ENCODE measurements at places on chromosomes 1 and 21.
A peak's percentile ranks its signal among the peaks of the same experiment; 100 is the strongest.

GRCh38 chr21:32207406-32207716 lies 71.5 kb downstream of the MIS18A start:
- DNase-seq: no peak

GRCh38 chr1:24505816-24506215 lies 3.2 kb downstream of the RCAN3 start:
- no peak for DNase-seq

GRCh38 chr1:158059984-158060383 lies 66.5 kb downstream of the KIRREL1 start:
- DNase-seq: no peak

DNA sequence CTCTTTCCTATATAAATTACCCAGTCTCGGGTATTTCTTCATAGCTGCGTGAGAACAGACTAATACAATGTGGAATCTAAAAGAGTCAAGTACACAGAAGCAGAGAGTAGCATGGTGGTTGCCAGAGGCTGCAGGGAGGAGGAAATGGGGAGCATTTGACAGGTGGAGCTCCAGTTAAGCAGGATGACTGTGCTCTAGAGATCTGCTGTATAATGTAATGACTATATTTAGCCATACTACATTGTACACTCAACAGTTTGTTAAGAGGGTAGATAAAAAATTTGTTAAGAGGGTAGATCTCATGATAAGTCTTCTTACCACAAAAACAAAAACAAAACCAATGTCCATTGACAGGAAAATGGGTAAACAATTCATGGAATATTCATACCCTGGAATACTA lies 82.1 kb downstream of the MT1HL1 start:
- no peak for DNase-seq

GRCh38 chr1:177122461-177123251 lies 41.9 kb downstream of the ASTN1 start:
- DNase-seq: no peak

GRCh38 chr21:42703965-42704364 lies 50.5 kb downstream of the PDE9A start:
- DNase-seq: no peak

- DNase-seq: no peak
Measured at GRCh38 chr1:24503059-24503751, 569 bp downstream of the RCAN3 start.

GRCh38 chr1:72986591-72987290 lies 704.4 kb upstream of the NEGR1 start:
- no peak for DNase-seq

DNA sequence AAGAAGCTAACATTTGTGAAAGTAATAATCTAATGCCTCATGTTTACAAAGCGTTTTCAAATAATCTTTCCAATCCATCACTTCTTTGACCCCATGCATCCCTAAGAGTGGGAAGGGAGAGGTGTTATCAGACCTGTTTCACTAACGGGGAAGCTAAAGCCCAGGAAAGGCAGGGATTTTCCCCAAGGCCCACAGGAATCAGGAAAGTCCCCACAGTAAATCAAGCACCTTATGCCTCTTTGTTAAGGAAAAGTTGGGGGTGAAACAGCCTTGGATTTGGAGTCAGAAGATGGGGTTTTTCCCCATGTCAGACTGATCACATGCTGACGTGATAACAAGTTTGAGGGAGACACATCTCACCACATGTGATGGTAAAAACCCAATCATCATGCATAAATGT lies 20.0 kb upstream of the ANGPTL7 start:
- no peak for DNase-seq

DNA sequence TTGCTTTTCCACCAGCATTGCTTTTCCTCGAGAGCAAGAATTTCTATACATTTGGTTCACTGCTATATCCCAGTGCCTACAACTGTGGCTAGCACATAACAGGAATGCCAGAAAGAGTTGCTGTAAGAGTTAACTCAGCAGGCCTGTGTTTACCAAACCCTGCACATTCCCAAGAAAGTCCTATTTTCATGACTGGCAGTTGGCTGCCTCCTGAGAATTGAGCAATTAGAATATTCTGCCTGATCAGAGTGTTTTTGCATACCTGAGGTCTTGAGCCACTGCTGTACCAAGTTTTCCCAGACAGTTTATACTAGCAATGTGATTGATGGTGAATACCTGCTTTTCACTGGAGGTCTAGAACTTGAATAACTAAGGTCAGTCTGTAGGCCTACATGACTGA lies 2.7 kb upstream of the GNPAT start:
- DNase-seq: no peak

GRCh38 chr1:198258491-198258890 lies 101.7 kb downstream of the NEK7 start:
- peak; percentile 54 for DNase-seq

DNA sequence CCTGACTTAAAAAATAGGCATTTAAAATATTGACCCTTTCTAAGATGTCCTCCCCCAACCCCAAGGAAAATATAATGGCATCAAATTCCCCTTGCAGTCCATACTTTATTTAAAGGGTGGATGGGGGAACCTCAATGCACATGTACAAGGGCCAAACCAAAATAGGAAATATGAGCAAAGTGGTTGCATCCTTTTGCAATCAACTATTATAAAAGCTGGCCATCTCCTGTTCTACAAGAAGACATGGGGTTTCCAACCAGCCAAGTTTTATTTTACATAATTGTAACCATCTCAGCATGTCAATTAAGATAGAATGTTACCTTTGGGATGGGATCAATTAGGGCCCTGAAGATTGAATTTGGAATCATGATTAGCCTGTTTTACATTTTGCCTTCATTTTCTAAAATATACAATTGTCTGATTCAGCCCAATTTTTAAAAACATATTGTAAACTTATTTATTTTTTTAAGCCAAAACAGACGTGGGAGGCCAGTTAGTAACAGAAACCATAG lies 146.7 kb upstream of the NFIA start:
- no peak for DNase-seq

GRCh38 chr1:115210302-115210711 lies 121.0 kb upstream of the TSPAN2 start:
- peak; percentile 42 for DNase-seq

DNA sequence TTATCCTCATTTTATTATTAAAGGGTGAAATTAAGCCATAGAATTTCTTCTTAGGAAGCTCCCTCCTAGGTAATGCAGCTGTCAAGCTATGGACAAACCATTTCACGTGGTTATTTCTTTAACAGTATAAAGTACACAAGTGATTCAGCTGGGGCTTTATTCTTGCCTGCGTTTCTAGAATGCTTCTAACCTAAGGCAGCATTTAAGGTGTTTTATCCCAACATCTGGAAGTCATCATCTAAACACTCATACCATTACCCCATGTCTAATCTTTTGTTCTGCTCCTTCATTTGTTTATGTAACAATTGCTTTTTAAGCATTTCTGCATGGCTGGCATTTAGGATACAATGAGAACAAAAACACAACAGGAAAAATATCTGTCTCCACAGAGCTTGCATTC lies 829.2 kb upstream of the ADAMTS5 start:
- DNase-seq: peak; percentile 54

DNA sequence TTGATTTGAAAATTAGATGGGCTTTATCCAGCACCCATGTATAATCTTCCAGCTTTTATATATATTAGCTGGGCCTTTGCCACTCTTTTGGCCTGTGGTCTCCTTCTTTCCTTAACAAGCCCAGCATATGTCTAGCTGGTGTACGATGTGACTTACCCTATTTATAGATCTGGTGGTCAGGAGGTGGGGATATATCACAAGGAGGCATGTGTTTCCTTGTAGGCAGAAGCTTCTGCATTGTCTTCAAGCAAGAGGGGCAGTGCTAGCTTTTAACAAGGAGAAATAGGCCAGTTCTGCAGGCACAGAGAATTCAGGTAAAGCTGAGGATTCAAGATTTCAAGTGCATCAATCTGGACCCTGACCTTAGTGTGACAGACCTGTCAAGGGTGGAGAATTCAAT lies 38.0 kb upstream of the DNASE2B start:
- no peak for DNase-seq
